ENCODE measurements at places on chromosomes 4 and X.

- DNase-seq: no peak
Observed at GRCh38 chrX:111100191-111100590, 4.2 kb downstream of the PAK3 start.

DNA sequence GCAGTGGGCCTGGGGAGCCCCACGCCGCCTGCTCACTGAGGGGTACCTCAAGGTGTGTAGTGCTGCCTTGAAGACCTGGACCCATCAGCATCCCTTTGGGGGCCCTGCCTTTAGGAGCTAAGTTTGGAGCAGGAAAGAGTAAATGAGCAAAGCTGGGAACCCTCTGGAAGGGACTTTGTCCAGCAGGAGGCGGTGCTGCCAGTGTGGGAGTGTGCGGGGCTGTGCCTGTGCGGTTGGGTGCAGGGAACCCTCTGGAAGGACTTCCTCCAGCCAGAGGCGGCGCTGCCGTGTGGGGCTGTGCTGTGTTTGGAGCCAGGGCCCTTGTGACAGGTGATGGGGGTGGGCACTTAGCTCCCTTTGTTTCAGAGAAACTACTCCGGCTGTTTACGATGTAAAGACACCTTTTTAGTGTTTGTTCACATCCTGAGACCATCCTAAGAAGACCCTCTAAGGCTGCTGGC lies 25.8 kb downstream of the RGS12 start:
- DNase-seq: no peak

- DNase-seq: no peak
Observed at GRCh38 chr4:2093265-2093664, 34.1 kb downstream of the NAT8L start.

GRCh38 chrX:12379671-12380070 lies 241.4 kb downstream of the FRMPD4 start:
- no peak for DNase-seq

- DNase-seq: no peak
Observed at GRCh38 chr4:38717604-38718003, 53.6 kb downstream of the KLF3 start.

DNA sequence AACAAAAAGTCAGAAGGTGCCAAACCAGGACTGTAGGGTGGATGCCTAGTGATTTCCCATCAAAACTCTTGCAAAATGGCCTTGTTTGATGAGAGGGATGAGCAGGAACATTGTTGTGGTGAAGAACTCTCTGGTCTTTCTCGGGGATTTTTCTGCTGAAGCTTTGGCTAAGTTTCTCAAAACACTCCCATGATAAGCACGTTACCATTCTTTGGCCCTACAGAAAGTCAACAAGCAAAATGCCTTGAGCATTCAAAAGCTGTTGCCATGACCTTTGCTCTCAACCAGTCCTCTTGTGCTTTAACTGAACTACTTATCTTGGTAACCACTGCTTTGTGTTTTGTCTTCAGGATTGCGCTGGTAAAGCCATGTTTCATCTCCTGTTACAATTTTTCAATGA lies 3.0 kb upstream of the SEC31A start:
- DNase-seq: no peak

- no peak for DNase-seq
Observed at GRCh38 chrX:40148385-40149285, 50.9 kb upstream of the BCOR start.

GRCh38 chrX:134603806-134604700 lies 54.2 kb downstream of the PLAC1 start:
- DNase-seq: no peak

GRCh38 chr4:153623491-153623890 lies 60.6 kb upstream of the TLR2 start:
- no peak for DNase-seq

All from vagina (tissue), 2 donors.